Stimulated activated CD4-positive, alpha-beta T cell treated with anti-CD3 and anti-CD28 coated beads, Interleukin-4, amount 100 ng/mL, for 24 hours (primary cell): ENCODE measurements at places on chromosomes 2 and 18.

DNA sequence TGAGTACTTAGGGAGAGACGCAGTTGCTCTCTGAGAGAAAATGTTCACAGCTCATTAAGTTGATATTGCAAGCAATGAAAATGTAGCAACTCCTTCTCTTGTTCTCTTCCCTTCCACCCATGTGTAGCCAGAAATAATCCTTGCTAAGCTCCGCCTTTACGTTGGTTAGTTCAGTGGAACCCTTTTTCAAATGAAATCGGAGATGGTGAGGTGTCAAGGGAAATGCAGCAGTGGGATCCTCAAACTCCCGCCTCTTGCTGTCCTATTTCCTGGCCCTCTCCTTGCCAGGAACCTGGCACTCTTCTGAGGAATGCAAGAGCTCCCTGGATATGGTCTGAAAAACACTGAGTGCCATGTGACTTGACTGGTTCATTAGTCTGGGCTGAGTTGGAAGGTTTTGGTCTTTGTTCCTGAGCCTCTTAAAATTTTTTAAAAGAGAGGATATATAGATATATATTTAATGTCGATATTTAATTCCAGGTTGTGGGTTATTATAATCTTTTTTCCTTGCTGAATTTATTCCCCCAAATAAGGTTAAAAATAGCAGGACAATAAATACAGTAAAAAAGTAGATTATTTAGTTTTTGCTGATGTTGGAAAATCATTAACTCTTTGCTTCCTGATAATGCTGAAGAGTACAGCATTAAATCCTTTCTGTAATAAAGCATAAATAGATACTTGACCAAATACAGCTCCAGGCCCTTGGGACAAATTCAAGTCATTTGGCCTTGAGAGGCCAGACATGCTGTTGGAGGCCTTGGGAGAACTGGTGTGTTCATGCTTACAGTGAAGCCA, 116.2 kb downstream of the EML6 start:
- no peak for DNase-seq

DNA sequence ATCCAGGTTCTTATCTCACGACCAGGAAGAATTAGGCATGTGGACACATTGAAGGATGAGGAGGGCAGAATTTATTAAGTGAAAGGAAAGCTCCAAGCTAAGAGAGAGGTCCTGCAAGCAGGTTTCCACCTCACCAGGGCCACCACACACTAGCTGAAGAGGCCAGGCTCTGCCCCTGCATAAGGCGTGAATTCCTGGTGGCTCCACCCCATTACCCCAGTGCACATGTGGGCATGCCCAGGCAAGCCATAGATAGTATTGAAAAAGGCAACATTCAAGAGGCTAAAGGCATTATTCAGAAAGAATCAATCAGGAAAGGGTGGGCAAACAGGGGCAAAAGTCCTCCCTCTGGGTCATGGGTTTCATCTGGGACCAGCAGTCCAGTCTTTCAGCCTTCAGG, 30.9 kb upstream of the GRP start:
- DNase-seq = no peak

DNA sequence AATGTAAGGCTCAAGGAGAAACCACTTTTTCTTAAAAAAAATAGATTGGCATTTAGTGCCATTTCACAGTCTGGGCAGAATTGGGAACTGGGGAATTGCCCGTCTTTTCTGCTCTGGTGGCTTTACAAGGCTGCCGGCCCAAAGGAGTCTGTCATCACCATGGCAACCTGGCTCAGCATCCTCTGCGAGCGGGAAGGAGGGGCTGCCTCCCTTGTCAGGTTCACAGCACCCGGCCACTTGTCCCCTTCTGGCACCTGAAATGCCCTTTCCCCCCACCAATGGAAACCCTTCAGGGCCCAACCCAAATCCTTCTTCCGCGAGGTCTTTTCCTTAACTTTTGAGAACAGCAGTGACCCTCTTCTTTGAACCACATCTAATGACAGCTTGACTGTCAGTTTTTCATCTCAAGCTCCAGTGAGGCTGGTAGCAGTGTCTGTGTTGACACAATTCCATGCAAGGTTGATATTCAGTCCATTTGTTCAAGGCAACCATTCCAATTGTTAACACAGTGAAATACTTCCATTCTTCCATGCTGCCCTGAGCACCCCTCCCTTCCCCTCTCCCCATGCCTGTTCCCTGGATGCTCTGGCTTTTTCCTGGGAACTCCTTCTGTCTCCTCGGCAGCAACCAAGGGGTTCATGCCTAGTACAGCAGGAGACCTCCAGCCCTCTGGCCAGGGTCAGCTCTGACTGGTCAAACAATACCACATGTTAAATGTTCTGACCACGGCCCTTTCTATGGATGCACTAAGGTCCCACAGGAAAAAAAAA, 79.6 kb downstream of the DNER start:
- no peak for DNase-seq

DNA sequence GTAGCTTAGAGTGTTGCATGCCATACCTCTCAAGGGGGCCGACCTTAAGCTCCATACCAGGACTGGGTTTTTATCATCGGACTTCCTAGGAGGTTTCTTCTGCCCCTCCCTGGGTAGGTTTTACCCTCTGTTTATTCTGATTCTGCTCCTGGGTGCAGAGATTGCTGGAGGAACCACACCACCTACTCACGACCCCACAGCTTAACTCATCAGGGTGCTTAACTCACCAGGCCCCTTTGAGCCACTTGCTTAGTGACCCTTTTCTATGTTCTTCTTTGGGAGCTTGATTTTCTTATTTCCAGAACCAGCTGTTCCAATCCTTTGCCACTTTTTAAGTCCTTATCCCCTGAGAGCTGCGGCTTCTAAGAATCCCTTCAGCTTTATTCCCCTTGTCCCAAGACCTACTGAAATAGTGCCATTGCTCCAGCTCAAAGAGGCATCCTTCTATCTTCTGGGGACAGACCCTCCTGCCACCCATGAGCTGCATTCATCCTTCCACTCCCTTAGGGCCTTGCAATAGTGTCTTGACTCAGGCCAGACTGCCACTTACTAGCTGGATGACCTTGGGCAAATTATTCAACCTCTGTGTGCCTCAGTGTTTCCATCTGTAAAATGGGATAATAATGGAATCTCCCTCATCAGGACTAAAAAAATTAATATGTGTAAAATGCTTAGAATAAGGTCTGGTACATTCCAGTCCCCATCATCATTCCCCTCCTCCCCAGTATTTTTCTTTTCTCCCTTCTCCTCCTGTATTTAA, 5.8 kb downstream of the OXER1 start:
- DNase-seq = no peak

DNA sequence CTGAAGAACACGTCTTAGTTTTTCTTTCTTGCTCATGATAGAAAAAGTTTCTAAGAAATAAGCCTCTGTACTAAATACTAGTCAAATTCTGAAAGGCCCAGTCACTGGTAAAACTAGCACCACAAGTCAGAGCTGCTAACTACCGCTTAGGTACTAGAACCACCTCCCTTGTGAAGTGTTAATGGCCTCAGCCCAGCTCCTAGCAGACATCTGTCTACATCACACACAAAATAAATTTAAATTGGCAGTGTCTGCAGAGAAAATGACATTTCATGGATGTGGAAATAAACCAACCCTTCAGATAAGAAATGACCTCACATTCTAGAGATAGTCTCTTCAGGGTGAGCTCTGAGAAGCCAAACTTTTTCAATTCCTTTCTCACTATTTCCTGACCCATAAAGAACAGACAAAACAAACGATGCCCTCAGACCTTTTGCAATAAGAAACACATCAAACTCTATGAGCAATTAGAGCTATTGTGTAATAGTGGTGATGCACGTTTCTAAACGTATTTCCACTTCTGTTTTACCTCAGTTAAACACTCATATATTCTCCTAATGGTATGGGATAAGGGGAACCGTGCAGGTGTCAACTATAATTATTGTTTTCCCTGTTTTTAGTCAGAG, 70.3 kb upstream of the DSG1 start:
- no peak for DNase-seq

- DNase-seq = no peak
Observed at GRCh38 chr2:227154986-227155774, 8.8 kb downstream of the COL4A4 start.

DNA sequence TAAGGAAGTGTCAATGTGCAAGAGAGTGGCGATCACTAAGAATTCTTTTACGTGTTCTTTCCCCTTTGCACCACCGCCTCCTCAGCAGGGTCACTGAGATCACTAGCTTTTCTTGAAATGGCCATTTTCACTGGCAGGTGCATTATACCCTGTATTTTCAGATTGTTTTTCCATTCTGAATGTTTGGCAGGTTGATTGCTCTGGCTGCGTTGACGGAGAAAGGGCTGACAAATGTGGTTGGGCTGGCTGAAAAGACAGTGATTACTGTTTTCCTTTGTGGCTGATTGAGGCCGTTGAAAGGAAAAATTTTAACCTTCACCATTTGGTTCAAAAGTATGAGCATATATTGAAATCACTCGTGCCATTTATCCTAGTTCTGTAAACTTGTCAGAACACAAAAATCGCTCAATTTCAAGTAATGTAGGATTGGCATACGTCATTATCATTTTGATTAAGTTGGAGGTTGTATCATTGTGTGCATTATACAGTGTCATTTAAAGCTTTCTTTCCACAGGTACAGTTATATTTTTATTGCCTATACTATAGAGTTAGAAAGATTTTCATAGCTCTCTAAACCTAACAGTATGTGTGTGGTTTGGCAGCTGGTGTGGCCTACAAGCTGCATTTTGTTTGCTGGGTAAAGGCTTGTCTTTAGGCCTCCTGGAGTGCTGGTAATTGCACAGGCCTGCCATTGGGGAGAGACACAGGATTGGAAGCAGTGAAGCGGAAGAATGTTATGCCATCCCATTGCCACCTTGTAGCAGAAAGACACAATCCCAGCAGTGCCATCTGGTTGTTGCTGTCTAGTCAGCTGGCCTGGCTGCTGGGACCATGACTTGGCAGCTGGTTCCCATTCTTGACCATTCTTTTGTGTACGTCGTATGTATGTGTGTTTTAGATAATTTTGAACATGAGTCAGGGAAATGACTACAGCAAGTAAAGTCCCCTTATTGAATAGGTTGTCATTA, 36.7 kb downstream of the DYNC1I2 start:
- DNase-seq = no peak
